CD4-positive, alpha-beta T cell treated with Interleukin-2 at 100 ng/mL for 4 hours (primary cell): ENCODE measurements at places on chromosomes 1 and 21.
A peak's percentile ranks its signal among the peaks of the same experiment; 100 is the strongest.

- DNase-seq, result no peak
These were observed 825 bp downstream of the TMEM39B start for GRCh38 chr1:32073299-32074229.

DNA sequence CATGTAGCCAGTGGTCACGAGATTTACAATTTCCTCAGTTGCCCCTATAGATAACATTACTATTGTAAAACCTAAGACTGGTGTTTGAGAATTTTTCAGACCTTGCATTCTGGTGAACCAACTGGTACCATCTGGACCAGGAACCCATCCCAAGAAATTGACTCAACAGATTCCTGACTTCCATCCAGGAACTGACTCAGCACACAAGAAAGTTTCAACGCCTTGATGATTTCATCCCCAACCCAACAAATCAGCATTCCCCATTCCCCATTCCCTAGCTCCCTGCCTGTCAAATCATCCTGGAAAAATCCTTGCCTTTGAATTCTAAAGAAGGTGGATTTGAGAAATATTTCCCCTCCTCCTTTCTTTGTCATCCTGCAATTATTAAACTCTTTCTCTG is 529.8 kb upstream of the PRMT6 start:
- no peak for DNase-seq

GRCh38 chr1:72379072-72379471 is 96.7 kb upstream of the NEGR1 start:
- no peak for DNase-seq

DNA sequence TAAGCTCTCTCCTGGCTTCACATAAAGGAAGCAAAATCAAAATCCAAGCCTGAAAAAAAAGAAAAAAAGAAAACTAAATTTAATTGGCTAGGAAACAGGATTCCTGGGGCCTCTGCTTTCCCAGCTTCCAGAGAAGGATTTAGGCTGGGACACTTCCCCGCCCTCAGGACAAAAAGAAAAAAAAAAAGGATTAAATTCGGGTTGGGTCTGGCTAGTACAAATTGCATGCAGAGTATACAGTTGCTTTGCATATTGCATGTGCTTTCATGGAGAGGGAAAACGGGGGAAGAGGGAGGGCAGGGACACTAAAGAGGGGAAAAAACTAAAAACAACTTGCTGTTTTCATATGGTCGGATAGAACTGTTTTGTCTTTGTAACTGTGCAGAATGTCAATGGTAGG is 42.7 kb downstream of the OLIG1 start:
- no peak for DNase-seq

DNA sequence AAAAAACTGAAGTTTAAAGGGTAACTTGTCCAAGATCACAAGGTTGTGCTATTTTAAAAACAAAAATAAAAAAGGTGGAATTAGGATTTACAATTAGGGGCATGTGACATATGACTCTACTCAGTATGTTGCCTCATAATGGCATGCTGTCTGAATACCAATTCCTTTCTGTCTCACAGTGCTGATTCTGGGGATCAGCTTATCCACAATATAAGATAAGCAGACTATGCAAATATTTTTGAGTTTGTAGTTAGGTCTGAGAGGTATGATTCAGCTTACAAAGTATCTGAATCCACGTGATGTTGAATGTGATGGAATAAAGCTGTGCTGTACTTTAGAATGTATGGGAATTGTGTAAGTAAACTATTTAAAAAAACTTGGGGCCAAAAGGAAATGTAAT is 216.6 kb downstream of the HHIPL2 start:
- DNase-seq, result no peak

DNA sequence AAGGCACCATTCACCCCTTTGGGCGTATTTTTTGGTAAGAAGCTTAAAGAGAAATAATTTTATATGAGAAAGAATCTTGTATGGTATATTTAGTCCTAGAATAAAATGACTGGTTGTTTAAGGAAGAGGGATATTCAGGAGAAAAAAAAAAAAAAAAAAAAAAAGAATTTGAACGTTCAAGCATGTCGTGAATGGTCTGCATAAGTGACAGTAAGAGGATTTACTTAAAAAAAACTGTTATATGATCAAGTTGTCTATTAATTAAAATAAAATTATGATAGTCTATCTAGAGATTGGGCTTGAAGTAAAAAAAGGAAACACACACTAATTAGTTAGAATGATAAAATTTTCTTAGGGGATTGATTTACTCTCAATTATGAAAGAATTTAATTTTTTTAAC is 11.7 kb upstream of the OR14I1 start:
- DNase-seq, result no peak

DNA sequence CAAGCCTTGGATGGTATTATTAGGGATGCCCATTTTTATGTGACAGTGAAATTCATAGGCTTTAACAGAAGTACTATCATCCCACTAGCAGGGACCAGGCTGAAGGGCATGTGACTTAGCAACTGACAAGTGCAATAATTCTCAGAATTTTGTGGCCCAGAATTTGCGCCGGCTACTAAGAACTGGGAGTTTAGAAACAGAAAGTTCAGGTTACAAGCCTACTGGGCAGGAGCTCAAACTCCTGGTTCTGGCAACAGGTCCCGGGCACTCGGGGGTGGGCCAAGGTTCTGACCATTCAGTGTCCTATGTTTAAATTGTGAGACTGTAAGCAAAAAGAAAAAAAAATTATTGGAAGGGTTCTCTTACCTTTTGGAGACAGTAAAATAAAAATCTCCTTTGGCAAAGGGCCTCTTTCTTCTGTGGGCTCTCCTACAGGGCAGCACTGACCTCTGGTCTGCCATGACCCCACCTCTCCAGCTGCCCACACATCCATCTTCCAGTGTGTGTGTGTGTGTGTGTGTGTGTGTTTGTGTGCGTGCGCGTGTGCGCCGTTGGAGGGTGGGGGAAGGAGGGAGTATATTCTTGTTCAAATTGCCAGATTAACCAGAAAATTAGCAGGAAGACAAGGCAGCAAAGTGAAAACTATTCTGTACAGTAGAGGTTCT is 26.1 kb downstream of the IRF2BP2 start:
- no peak for DNase-seq

GRCh38 chr21:34916446-34916845 is 132.7 kb downstream of the RUNX1 start:
- no peak for DNase-seq

- DNase-seq, result no peak
These were observed 614.0 kb upstream of the CHRM3 start for GRCh38 chr1:238772322-238772721.

DNA sequence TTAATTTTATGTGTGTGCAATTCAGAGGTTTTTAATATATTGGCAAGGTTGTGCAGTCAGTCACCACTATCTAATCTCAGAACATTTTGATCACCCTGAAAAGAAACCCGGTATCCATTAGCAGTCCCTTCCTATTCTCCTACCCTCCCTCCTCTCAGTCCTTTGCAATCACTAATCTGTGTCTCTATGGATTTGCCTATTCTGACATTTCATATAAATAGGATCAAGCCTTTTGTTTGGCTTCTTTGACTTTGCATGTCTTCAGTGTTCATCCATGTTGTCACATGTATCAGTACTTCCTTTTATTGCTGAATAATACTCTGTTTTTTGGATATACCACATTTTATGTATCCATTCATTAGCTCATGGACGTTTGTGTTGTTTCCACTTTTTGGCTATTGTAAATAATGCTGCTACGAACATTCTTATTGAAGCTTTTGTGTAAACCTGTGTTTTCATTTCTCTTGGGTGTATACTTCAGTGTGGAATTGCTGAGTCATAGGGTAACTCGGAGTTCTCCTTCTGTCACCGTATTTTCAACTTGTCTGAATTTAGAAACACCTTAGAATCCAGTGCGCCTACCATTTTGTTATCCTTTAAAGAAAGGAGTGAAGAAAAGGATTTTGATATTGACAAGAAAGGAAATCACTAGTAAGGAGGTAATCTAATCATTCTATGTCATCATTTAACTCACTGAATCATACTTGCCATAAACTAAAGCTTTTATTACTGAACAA is 3.4 kb downstream of the CEP85 start:
- peak; percentile 3 for DNase-seq

GRCh38 chr1:112341986-112342385 is 54.0 kb upstream of the CTTNBP2NL start:
- no peak for DNase-seq

DNA sequence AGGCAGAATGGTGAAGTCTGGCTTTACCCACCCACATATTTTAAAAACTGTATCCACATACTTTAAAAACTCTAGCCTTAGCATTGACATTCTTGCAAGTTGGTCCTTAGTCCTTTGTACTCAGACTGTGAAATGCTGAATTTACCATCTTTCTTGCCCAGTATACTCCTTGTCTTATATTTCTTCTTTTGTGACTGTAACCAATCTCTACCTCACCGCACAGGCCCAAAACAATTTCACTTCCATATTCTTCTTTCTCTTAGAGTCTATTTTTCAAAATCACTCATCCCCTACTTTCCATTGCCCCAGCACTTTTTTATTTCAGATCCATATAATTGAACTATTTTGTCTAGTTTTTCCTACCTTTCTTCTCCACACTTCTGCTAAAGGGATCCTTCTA is 892.4 kb upstream of the B3GALT2 start:
- no peak for DNase-seq

DNA sequence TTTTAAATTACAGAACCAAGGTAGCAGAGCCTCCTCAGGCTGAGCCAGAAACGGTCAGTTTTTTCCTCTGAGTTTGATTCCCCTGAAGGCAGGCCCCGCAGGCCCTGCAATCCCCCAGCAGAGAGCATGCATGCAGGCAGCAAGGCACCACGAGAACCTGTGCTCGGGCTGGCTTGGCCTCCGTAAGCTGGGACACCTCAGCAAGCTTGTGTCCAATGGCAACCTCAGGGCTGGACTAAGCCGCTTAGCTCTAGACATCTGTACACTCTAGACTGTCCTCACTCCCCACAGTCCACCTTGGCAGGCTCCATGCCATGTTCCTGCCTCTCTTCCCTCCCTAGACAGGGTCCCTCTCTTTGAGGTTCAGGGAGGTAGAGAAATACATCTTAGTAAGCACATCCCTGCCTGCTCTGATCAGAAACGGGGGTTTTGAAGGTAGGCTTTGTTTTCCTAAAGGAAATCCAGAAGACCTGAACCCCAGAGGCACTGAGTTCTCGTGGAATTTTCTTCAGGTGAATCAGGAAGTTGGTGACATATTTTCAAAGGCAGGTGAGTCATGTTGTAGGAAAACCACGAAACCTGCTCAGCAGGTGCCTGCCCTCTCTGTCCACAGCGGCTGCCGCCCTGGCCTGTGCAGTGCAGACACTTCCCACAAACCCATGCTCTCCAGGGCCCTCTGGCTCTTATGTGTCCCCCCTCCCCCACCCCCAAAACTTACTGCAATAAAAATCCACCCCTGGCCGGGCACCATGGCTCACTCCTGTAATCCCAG is 7.0 kb downstream of the TMEM63A start:
- no peak for DNase-seq

DNA sequence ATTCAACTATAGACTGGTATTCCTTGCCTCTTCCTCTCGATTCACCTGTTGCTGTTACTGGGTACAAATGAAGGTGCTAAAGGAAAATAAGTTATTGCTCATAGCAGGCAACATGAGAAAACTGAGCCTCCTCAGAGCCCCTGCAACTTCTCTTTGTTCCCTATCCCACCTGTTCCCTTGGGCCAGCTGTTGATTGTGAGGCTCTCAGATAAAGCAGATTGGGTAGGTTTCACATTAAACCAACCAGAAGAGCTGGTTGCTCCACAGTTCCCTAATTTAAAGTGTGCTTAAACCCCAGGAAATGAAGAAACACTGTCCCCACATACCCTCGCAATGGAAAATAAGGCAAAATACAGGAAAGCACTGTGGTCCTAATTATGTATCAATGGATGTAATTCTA is 4.8 kb downstream of the DEDD start:
- DNase-seq, result no peak

- DNase-seq, result peak; percentile 47
These were observed 6.7 kb upstream of the WNT2B start for GRCh38 chr1:112501810-112502641.

GRCh38 chr1:32332290-32333079 is 3.5 kb downstream of the MARCKSL1 start:
- DNase-seq, result no peak

DNA sequence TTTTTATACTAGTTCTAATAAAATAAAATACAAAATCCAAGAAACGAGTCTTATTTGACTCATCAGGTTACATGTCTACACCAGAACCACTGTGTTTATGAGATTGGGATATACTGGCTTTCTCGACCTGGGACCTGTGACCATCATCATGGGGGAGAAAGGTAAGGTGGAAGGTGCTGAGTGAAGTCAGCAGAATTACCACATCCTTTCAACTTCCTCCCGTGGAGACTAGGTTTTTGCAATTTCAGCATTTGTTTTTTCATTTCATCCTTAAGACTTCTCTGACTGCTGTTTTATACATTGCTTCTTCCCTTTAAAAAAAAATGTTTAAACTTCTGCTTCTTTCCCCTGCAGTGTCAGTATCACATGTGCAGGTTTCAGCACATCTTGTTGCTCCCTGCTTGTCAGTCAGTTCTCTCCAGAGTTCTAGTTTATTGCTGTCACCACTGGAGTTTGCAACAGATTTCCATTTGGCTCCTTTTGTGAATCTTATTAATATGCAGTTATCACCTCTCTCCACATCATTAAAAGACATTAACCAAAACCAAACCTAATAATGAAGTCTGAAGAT is 60.4 kb upstream of the HAO2 start:
- no peak for DNase-seq

- no peak for DNase-seq
These were observed 4.5 kb upstream of the LRRC52 start for GRCh38 chr1:165539306-165539705.

DNA sequence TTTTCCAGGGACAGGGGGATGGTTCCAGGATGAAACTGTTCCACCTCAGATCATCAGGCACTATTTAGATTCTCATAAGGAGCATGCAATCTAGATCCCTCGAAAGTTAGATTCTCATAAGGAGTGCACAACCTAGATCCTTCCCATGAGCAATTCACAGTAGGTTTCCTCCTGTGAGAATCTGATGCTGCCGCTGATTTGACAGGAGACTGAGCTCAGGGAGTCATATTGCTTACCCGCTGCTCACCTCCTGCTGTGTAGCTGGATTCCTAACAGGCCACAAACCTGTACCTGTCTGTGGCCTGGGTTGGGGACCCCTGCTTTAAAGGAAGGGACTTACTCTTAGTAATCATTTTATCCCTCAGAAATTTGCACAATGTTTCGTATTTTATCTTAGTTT is 9.3 kb downstream of the CTH start:
- no peak for DNase-seq

- DNase-seq, result no peak
These were observed 497 bp upstream of the IFNAR2 start for GRCh38 chr21:33229099-33229783.

GRCh38 chr1:19698181-19698580 is 33.5 kb downstream of the HTR6 start:
- DNase-seq, result no peak

DNA sequence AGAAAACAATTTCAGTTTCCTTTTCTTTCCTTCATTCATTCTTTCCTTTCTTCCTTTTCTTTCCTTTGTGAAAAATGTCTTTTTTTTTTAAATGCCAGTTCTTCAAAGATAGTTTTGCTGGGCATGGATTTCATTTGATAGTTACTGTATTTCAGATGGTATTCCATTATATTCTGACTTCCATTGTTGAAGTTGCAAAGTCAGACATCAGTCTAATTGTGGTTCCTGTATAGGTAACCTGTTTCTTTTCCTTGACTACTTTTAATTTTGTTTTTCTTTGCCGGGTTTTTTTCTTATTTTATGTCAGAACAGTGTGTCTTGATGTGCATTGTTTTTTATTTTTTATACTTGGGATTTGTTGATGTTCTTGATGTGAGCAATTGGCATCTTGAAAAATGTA is 40.4 kb upstream of the MPC2 start:
- DNase-seq, result no peak
